Testis (tissue), 5 donors: ENCODE measurements at places on chromosomes 13 and 19.

- DNase-seq = no peak
- no peaks in the 10 kb centered on the region for H3K36me3 ChIP-seq
- H3K4me1 ChIP-seq = no peaks in the 10 kb centered on the region
- no peaks in the 10 kb centered on the region for H3K27me3 ChIP-seq
- H3K4me3 ChIP-seq = no peak overlapping the region
These were observed 6.8 kb downstream of the FREM2 start for GRCh38 chr13:38693641-38694040.

DNA sequence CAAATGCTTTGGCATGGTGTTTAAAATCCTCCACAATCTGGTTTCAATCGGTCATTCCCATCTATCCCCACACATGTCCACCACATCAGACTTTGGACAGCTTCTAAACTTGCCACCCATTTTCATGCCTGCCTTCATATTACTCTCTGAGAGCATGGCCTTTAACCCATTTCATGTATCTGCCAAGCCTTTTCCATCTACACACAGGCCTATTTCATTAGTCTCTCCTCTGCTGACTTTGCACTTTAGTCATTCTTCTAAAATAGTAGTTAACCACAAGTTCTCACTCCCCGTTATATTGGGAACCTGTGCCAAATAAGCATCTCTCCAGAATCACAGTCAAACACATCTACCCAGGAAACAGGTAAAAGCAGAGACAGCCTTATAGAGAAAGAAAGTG lies 142.2 kb downstream of the MZT1 start:
- H3K4me1 ChIP-seq = no peaks in the 10 kb centered on the region
- no peak overlapping the region for H3K27ac ChIP-seq
- no peaks in the 10 kb centered on the region for H3K27me3 ChIP-seq
- no peak for DNase-seq

- DNase-seq = no peak
- no peaks in the 10 kb centered on the region for H3K27me3 ChIP-seq
- H3K4me3 ChIP-seq = no peak overlapping the region
These were observed 1.5 kb upstream of the RGCC start for GRCh38 chr13:41455725-41456419.

DNA sequence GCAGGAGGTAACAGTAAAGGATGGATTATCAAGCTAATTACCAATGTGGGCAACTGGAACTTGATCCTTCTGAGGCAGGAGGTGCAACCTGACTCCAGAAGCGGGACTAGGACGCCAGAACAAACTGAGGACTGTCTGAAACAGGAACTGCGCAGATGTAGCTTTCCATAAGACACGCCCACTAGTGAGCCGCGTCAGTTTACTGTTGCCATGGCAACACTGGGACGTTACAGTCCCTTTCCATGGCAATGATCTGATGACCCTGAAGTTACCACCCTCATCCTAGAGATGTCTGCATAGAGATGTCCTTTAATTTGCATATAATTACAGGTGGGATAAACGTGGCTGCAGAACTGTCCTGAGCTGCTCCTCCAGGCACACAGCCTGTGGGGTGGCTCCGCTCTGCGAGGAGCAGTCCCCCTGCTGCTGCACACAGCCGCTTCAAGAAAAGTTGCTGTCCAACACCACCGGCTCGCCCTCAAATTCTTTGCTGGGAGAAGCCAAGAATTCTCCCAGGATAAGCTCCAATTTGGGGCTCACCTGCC lies 816.6 kb downstream of the UQCRFS1 start:
- H3K36me3 ChIP-seq = no peaks in the 10 kb centered on the region
- H3K4me1 ChIP-seq = no peaks in the 10 kb centered on the region
- H3K27me3 ChIP-seq = no peaks in the 10 kb centered on the region
- no peak overlapping the region for H3K4me3 ChIP-seq

DNA sequence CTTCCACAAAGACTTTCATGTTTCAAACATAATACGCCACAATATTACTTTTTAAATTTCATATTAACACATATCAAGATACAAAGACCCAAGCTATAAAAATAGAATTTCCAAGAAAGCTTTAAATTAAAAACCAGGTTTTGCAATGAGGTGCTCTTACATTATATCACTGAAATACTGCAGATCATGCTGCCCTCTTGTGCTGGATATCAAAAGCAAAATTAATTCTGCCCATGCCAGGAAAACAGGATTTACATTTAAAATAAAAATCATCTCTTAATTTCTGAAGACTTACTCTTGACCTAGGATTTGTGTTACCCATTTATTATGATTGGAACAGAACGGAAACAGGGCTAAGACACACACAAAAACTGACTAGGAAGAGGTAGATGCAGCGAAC lies 145.0 kb downstream of the ABCC4 start:
- H3K4me1 ChIP-seq = no peaks in the 10 kb centered on the region
- no peaks in the 10 kb centered on the region for H3K36me3 ChIP-seq
- H3K27me3 ChIP-seq = no peaks in the 10 kb centered on the region
- no peak overlapping the region for H3K27ac ChIP-seq
- no peak overlapping the region for H3K4me3 ChIP-seq
- DNase-seq = no peak

DNA sequence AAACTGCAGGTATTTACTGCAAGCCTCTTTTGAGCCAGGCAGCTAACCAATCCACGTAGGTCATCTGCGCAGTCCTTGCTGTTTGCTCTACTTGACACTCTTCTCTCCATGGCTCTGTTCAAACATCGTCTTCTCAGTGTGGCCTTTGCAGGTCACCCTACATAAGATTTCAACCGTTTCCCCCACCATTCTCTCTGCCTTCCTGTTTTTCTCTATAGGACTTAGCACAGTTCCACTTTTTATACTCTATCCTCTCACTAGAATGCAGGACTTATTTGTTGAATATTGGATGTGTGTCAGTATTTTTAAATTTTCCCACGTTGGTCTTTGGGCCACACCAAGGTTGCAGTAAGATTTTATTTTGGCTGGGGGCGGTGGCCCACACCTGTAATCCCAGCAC lies 1.7 kb upstream of the FBXW9 start:
- no peak for DNase-seq
- no peaks in the 10 kb centered on the region for H3K27me3 ChIP-seq
- H3K4me1 ChIP-seq = peaks cover 12% of the 10 kb centered on the region
- H3K4me3 ChIP-seq = no peak overlapping the region
- H3K27ac ChIP-seq = no peak overlapping the region

DNA sequence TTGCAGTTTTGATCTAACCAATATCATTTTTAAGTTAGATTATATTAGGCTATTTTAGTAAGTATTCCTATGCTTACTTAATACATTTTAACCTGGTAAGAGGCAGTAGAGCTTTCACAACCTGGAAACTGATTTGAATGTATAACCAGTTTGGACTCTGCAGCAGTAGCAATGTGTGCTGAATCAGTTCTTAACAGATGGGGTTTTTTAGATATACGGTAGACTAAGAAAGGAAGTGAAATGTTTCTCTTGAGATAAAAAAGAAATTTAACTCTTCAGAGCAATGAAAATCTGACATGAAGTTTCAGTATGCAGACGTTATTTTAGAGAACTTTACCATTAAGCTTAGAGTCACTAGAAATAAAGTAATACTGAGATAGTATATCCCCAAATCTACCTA lies 2.7 kb downstream of the NBEA start:
- H3K4me3 ChIP-seq = no peak overlapping the region
- H3K27me3 ChIP-seq = no peaks in the 10 kb centered on the region
- no peaks in the 10 kb centered on the region for H3K36me3 ChIP-seq
- H3K4me1 ChIP-seq = peaks cover 6% of the 10 kb centered on the region

GRCh38 chr19:56119582-56119978 lies 1.5 kb downstream of the ZNF787 start:
- DNase-seq = no peak
- peak overlapping the region; percentile 92 for H3K4me3 ChIP-seq
- peaks cover 45% of the 10 kb centered on the region for H3K4me1 ChIP-seq
- H3K27me3 ChIP-seq = no peaks in the 10 kb centered on the region
- H3K27ac ChIP-seq = peak overlapping the region; percentile 94
- H3K36me3 ChIP-seq = no peaks in the 10 kb centered on the region

- no peaks in the 10 kb centered on the region for H3K27me3 ChIP-seq
- no peak overlapping the region for H3K4me3 ChIP-seq
- no peak overlapping the region for H3K27ac ChIP-seq
- peaks cover 18% of the 10 kb centered on the region for H3K4me1 ChIP-seq
These were observed 2.5 kb upstream of the TMEM255B start for GRCh38 chr13:113756441-113757097.
